ENCODE measurements at places on chromosomes 5 and 9. TPM values are rescaled to one million over a fixed set of nuclear protein-coding genes. Genes with fewer than 3 reads are reported as not detected.

DNA sequence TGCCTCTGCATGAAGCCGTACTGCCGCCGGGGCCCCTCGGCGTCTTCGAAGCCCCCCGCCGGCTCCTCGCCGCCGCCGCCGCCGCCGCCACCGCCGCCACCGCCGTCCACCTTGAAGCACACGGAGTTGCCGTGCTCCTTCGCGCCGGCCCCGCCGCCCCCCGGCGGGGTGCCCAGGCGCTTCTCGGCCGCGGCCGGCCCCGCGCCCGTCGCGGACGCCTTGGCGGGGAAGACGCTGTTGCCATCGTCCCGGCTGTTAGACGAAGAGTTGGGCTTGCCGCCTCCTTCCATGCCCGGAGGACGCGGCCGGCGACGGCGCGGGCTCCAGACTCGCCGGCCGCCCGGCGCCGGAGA is 400 bp downstream of the HCN1 start:
- no peak for DNase-seq

DNA sequence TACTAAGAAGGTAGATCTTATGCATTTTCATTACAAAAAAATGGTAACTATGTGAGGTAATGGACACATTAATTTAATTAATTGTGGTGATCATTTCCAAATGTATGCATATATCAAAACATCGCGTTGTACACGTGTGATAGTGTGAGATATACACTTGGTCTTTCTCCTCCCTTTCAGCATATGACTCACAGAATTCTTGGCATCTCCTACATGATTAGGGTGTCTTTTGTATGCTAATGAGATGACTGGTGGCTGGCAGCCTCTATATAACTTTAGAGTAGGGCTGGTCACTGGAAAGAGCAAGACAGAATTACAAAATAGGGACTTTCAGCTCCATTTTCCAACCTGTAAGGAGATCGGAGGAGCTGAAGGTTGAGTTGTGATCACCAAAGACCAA is 1167.6 kb downstream of the CDH12 start:
- DNase-seq = no peak

Gene SEMA4D
- 2.8 TPM for polyA plus RNA-seq

DNA sequence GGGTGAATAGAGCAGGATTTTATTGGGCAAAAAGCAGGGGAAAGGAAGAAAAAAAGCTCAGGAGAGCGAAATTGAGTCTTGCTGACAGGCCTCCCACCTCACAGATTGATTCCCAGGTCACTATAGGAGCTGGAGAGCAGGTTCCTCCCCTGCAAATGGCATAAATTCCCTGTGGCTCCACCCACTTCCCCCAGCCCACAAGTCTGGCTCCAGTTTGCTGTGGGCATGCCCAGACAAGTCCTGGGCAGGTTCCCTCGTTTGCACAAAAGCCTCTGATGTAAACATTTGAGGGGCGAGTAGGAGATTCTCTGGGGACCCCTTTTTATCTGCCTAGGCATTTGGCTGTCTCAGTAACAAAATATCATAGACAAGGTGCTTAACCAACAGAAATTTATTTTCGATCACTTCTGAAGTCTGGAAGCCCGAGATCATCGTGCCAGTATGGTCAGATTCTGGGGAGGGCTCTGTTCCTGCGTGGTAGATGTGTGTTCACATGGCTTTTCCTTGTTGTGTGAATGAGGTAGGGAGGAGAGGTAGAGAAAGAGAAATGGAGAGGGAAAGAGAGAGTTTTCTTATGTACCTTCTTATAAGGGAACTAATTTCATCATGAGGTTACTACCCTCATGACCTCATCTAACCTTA is 614.5 kb downstream of the MAT2B start:
- DNase-seq = peak; percentile 4

Gene PCDHGA4
- 6.3 TPM for polyA plus RNA-seq

DNA sequence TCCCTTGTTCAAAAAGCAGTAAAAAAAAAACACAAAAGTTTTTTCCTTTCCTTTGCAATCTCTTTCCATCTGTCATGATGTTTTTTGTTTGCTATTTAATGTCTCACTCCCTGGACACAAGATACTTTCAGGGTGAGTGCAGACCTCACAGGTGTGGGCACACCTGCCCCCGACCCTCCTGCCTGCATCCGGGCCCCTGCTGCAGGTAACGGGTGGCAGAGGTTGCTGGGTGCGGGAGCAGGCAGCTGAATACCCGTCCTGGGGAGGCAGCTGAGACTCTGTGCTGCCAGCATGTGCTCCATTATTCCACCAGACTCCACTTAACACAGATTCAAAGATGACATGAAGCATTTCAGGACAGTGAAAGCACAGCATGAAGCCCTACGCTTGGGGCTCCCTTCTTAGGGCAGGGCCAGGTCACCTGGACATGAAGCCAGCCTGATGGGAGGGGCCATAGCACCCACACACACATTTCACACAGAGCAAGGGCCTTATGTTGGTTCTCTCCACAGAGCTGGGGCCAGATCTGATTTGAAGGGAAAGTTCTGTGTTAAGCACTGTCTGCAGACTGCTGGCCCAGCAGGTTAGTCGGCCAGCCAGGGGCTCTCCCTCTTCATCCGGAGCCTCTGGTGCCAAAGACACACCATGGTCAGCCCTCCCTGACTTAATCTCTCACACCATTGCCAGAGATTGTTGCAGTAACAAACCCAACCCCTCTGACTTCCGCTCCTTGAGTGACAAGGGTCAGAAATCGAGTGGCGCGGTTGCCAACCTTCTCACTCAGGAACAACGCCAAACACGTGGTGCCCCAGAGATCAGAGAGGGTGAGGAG is 13.0 kb downstream of the NEK6 start:
- no peak for DNase-seq

GRCh38 chr9:93910196-93910595 is 45.0 kb downstream of the BARX1 start:
- DNase-seq = no peak

Gene PCA3
- not detected for polyA plus RNA-seq

DNA sequence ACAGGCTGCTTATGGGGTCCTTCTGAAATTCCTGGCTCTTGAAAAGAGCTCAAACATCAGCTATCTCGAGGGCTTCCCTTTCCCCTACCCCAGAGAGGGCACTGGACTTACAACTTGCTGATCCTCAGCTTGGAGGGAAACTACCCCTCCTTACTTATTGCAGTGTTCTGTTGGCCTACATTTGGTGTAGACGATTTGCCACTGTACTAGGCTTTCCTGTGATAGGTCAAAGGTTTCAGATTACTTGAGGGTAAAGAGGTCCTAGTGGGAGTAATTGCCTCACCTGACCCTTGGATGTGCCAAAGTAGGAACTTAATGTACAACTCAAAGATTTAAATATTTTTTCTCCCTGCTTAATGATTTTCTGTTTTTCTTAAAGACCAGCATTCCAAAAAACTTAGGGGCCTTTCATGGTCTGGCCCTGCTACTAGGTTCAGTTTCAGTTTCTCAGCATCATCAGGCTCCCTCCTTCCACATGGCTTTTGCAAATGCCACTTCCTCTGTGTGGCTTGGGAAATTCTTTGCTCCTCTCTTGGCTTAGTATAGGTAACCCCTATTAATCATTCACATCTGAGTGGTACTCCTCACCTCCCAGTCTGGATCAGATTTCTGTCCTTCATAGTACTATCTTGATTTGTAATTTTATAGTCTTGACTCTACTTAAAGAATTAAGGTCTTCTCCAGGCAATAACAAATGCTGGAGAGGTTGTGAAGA is 32.4 kb downstream of the CYSTM1 start:
- DNase-seq = no peak

DNA sequence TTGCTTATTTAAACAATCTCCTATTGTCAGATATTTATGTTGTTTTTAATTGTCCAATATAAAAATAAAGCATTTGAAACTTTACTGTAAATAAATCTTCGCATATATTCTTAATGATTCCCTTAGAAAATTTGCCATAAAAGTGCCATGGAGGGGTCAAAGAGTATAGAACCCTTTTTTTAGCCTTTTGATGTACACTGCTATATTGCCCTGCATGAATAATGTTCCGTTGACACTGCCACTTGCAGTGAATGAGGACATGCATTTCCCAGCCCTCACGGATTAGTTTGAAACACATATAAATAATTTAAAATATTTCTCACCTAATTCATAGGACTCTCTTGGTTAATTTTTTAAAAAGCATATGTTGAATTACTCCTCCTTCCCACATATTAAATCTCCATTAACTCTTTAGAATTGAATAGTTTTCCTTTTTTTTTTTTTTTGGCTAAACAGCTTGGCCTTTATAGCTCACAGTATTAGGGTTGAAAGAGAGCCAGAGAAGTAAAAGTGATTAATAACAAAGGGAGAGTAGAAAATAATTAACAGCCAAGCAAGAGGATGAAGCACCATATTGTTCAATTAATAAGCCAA is 129.8 kb upstream of the SGCD start:
- no peak for DNase-seq

- DNase-seq = no peak
These were observed 1.4 kb upstream of the NKD2 start for GRCh38 chr5:1007221-1007680.

Gene POLR3G
- polyA plus RNA-seq = 4.7 TPM

- DNase-seq = no peak
These were observed 167.0 kb upstream of the GPR151 start for GRCh38 chr5:146682899-146683532.

- DNase-seq = no peak
These were observed 32.7 kb downstream of the SLC46A2 start for GRCh38 chr9:112858005-112858404.

DNA sequence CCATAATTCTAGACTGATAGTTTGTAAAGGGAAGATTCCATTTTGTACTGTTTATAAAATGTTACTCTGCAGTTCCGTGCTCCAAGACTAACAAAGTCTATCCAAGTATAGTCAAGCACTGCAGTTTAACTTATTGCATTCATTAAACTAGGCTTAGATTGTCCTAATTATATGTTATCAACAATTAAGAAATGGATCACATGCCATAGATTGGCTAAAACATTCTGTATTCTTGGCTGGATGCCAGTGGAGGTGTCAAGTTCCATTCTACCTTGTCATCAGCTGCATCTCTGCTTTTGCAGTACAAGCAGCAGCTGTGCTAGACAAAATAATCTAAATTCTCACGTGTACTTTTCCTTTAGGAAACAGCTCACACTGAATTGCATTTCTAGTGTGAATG is 69.4 kb upstream of the MEF2C start:
- peak; percentile 18 for DNase-seq

DNA sequence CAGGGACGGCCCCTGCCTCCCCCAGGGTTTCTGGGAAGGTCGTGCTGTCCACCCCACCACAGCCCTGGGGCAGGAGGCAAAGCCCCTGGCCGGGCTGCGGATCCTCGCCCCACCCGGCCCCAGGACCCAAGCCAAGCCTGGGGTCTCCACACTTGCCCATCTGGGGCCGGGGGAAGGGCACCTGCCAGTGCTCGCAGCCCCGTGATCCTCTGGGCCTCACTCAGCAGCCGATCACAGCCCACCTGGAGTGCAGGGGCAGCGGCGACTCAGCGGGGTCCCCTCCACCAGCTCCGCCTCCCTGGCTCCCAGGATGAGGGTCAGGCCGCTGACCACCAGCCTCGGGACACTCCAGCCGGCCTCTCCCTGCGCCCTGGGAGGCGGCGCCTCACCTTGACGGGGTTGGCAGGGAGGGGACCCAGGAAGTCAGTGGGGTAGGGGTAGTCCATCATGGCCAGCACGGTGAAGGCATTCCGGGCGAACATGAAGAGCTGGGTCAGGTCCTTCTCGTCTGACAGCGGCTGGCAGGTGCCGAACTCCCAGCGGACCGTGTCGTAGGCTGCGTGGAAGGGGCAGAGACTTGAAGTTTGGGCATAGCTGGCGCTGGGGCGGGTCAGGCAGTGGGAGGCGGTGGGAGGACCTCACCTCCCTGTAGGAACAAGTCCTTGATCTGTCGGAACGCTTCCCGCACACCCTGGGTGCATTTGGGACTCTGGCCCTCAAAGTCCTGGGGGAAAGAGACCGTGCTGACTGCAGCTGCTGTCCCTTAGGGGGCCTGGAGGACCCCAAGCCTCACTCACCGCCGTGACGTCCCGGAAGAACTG is 1.8 kb downstream of the DPP7 start:
- no peak for DNase-seq

Gene ADRB2
- polyA plus RNA-seq = 0.63 TPM

Gene PTCH1
- polyA plus RNA-seq = 7.3 TPM

All from AG04450 (cell line).